ENCODE measurements at places on chromosomes 16 and 17.

DNA sequence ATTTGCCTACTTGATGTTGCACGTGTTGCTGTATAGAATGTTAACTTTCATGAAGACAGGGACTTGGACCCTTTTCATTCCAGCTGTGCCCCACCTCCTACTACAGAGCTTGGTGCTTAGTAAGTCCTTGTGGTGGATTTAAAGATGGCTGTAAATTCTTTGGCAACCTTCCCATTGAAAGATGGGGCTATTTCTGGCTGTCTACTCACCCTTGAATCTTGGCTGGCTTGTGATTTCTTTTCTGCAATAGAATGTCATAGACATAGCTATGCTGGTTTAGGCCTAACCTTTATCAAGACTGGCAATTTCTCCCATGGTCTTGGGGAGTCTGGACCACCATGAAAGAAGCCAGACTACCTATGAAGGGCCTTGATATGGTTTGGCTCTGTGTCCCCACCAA is 59.0 kb downstream of the ACSM2A start:
- no peak for DNase-seq

DNA sequence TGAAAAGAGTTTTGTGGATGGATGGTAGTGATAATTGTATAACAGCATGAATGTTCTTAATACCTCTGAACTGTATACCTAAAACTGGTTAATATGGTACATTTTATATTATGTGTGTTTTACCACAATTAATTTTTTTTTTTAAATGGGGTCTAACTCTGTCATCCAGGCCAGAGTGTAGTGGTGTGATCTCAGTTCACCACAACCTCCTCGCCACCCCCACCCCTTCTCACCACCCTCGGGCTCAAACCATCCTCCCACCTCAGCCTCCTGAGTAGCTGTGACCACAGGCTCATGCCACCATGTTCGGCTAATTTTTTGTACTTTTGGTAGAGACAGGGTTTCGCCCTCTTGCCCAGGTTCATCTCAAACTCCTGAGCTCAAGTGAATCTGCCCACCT is 123.2 kb downstream of the CDRT15L2 start:
- DNase-seq, result no peak

- DNase-seq, result no peak
Observed at GRCh38 chr17:61063528-61063927, 336.1 kb upstream of the TBX2 start.

DNA sequence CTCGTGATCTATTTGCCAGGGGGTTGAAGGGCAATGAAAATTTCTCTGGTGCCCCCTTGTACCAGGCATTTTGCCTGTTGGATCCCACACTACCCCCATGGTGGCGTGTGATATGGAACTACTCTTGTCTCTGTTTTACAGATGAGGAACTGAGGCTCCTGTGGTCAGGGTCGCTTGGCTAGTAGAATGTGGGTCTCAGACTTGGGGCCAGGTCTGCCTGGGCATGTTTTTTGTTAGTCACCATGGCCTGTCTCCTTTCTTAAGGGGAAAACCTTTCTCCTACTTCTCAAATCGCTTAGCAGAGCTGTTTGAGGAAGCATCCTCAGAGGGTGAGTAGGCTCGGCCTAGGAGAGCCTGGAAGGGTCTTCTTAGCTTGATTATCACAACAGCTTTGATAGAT is 51.2 kb downstream of the CLEC16A start:
- no peak for DNase-seq

DNA sequence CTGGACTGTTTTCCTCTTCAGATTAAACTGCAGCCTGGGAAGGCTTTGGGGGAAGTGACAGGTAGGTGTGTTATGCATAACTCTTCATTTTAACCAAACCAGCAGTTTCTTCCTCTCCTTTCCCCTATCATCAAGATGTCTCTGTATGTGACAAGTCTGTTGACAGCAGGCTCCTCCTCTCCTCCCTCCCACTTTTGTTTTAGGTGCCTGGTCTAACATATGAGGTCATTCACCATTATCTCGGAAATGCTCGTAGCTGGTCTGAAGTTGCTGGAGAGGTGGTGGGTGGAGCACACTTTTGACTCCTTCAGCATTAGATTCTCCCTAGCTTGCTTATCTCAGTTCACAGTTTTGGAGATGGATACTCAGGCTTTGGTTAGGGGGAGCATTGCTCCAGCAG is 571.0 kb upstream of the EEF2KMT start:
- no peak for DNase-seq
